Renal cortex interstitium (tissue), 15 donors: ENCODE measurements at places on chromosomes 3 and 15.
A peak's percentile ranks its signal among the peaks of the same experiment; 100 is the strongest.

GRCh38 chr15:65344914-65345275, 32.9 kb downstream of the IGDCC3 start:
- no peak for DNase-seq

- DNase-seq = no peak
Observed at GRCh38 chr15:85036716-85037115, 55.1 kb downstream of the PDE8A start.

DNA sequence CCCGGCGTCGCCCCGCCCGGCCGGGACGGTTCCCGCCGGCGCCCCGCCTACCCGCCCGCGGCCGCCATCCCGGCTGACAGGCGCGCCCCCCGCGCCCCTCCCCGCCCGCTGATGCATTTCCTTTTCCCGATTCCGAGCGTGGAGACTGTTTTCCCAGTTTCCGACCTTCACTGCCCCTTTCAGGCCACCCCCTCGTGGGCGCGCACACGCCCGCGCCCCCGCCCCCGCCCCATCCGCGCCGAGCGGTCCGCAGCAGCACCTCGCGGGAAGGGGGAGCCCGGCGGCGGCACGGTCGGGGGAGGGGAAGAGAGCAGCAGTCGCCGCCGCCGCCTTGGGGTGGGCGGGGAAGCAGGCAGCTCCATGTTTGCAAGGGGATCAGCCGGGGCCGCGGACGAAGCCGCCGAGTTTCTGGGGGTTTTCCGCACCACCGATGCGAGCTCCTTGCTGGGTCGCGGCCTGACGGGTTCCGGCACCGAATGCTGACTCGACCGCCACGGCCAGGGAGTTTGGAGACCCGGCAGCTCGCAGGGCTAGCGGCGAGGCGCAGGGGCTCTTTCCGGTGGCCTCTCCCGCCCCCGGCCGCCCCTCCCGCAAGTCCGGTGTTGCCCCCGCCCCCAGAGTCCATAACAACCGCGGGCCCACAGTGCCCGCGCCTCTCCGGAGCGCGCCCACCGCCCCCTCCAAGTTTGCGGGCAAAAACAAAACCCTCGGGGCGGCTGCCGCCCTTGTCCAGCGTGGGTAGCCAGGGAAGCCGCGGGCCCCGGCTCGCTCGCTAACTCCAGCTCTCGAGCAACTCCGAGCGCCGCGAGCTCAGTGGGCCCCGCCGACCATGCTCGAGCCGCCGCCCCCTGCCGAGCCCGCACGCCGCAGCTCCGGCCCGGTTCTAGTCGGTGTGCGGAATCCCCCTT, 3.2 kb upstream of the SIN3A start:
- peak; percentile 70 for DNase-seq

DNA sequence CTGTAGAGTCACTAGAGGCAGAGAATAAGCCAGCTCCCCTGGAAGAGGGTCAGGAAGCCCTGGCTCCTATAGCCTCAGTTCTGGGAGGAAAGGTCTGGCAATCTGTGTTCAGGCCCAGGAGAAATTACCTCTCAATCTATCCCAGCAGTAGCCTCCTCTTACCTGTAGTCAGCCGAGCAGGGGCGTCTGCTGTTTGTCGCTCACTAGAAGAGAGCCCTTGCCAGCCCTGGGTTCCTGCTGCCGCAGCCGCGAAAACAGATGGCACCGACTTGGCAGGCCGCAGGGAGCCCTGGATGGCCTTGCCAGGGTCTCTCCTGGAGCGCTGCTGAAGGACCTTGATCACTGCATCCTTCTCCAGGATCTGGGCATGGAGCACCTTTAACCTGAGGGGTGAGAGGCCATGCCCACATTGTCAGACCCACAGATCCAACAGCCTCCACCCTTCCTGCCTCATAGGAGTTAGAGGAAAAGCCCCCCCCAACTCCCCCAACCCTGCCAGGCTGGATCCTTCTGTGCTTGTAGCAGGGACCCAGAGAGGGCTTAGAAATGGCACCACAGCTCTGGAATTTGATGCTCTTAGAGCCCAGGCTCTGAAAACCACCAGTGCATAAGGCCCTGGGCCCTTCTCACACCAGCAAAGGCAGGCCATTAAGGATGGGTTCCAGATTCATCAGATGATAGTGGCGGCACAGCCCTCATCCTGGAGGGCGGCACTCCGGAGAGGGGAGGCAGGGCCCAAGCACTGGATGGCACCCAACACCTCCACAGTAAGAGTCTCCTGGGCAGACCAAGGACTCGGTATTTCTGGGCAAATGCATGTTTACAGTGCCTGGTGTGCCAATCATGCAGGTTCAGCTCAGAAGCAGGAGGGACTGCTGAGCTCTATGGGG, 14.9 kb downstream of the AMOTL2 start:
- DNase-seq = no peak

GRCh38 chr3:99250821-99251355, 349.4 kb upstream of the DCBLD2 start:
- no peak for DNase-seq

GRCh38 chr3:119990888-119991287, 103.4 kb downstream of the GSK3B start:
- DNase-seq = no peak

- DNase-seq = no peak
Observed at GRCh38 chr3:121852256-121852655, 17.2 kb downstream of the EAF2 start.

- no peak for DNase-seq
Observed at GRCh38 chr3:17054301-17054981, 169.7 kb downstream of the PLCL2 start.

GRCh38 chr3:196695849-196696226, 16.2 kb downstream of the CEP19 start:
- no peak for DNase-seq

- DNase-seq = no peak
Observed at GRCh38 chr3:134858441-134859035, 63.5 kb downstream of the EPHB1 start.

DNA sequence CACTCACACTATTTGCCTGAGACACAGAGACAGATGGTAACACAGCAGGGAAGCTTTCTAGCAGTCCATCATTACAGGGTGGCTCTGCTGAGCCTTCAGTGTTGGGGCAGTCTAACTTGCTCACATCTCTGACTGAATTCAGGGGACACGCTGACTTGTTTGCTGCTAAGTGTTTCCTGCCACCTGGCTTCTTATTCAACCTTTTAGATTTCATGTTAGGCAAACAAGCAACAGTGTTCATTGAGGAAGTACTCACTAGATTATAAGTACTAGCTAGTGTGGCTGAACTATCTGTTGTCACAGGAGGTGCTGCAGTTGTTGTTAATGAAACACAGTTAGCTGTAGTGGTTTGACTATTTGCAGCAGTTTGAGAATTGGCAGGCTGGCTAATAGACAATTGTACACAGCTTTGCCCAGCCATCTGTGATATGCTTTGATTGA, 37.3 kb downstream of the USF3 start:
- no peak for DNase-seq

- peak; percentile 36 for DNase-seq
Observed at GRCh38 chr3:44913868-44914468, 39.6 kb downstream of the TGM4 start.

- DNase-seq = no peak
Observed at GRCh38 chr3:55405436-55405835, 81.7 kb downstream of the WNT5A start.

DNA sequence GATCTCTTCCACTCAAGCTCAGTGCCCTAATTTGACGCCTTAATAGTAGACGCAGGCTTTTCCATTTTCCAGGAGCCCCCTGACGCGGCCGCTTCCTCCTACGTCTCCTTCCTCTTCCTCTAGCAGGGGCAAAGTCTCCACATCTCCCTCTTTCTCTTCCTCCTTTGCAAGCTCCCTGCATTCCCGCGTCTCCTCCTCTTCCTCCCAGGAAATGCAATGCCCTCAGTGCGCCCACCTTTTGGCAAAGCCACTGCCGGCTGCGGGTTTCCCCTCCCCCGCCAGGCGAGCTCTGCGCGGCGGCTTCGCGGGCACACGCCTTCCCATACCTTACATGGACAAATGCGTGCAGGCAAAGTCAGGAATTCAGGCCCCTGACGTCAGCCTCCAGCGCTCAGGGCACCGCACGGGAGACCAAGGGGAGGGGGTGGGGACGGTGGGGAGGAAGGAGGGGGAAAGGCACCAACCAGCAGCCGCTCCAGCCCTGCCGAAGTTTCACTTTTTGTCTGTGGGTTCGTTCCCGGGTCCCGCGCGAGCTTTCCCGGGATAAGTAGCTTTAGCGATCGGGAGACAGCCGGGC, 432 bp upstream of the LPP start:
- DNase-seq = peak; percentile 79

DNA sequence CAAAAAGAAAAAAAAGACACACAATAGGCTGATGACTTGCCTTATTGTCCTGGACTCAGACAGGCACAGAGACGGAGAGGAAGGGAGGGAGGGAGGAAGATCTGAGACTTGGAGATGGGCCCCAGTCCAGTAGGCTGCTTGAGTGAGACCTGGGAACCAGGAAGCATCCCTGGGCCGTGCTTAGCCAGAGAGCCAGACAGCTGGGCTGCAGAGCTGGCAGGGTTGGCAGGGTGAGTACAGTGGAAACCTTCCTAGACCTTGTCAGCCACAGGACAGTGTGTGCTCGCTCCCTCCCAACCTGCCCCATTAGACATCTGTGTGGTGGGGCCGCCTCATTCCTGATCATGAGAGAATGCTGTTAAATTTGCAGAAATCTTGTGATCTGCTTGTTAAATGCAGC, 107.9 kb upstream of the ALDH1A3 start:
- DNase-seq = no peak

DNA sequence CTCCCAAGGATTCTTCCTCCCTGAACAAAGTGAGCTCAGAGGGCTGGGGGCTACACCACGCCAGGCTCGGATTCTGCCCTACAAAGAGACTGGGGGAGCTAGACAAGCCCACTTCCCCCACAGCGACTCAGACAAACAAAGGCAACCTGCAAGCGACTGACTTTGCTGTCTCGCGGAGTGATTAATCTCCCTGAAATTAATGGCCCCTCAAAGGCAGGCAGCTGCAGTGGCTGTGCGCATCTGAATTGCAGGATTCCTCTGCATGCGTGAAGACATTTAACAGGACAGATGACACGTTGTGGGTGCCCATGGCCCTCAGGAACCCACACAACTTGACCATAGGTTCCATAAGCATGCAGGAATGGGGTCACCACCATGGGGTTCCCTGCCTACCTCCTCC, 18.4 kb downstream of the CTXND1 start:
- DNase-seq = peak; percentile 45

GRCh38 chr3:171783626-171784025, 26.7 kb downstream of the PLD1 start:
- DNase-seq = no peak
